ENCODE measurements at places on chromosomes 16 and 17. TPM values are rescaled to one million over a fixed set of nuclear protein-coding genes. Genes with fewer than 3 reads are reported as not detected.

ODAD4 gene
- 0.35 TPM for total RNA-seq

TPPP3 gene
- total RNA-seq: 1.5 TPM

MTMR4 gene
- 84.6 TPM for total RNA-seq

SULT1A4 gene
- 0.23 TPM for total RNA-seq

MPDU1 gene
- 59.0 TPM for total RNA-seq

ERN1 gene
- total RNA-seq: 14.5 TPM

TBX6 gene
- 0.12 TPM for total RNA-seq

G6PC1 gene
- total RNA-seq: not detected

CLEC19A gene
- total RNA-seq: not detected

WDR81 gene
- total RNA-seq: 47.5 TPM

AGRP gene
- total RNA-seq: not detected

PDF gene
- total RNA-seq: 12.4 TPM

FBXO39 gene
- total RNA-seq: 0.82 TPM

GNG13 gene
- not detected for total RNA-seq

KRT28 gene
- not detected for total RNA-seq

SLC22A31 gene
- total RNA-seq: 0.47 TPM

PTGES3L gene
- not detected for total RNA-seq
